ENCODE measurements at places on chromosomes 2 and 18.

DNA sequence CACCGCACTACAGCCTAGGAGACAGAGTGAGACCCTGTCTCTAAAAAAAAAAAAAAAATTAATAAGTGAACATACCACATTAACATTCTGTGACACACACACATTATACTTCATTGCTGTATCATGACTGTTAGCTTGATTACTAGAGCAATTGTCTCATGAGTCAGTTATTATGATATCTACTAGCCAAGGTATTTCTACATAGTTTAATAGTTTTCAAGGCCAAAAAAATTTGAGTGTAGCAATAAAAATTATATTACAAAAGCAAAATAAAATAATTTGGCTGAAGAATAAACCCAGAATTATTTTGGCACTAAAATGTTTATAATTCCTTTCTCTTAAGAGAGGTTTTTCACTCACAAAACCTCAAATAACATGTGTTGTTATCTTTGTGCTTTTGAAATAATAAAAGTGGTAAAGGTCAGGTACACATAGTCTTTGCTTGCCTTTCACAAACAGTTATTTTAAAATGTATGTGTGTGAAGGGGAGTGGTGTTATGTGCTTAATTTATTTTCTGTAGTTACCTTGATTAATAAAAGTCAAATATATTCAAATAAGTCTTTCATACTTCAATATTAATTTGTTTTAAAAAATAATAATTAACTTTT lies 136.9 kb upstream of the SPOPL start:
- DNase-seq: no peak

DNA sequence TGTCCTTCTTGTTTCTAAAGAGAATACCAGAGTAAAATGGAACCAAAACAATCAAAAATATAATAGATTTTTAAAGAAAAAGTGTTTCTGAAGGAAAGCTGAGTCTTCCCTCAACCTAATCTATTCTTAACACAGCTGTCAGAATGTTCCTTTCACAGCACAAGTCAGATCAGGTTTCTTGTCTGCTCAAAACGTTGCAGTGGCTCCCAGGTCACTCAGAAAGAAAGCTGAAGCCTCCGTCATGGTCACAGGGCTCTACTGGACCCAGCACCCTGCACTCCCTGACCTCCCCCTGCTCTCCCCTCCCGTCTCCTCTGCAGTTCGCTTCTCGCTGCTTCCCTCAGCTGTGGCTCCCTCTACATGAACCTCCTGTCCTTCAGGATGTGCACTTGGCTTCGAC lies 90.7 kb upstream of the PTPRM start:
- no peak for DNase-seq

GRCh38 chr2:217834057-217834620 lies 168.7 kb downstream of the TNS1 start:
- no peak for DNase-seq

DNA sequence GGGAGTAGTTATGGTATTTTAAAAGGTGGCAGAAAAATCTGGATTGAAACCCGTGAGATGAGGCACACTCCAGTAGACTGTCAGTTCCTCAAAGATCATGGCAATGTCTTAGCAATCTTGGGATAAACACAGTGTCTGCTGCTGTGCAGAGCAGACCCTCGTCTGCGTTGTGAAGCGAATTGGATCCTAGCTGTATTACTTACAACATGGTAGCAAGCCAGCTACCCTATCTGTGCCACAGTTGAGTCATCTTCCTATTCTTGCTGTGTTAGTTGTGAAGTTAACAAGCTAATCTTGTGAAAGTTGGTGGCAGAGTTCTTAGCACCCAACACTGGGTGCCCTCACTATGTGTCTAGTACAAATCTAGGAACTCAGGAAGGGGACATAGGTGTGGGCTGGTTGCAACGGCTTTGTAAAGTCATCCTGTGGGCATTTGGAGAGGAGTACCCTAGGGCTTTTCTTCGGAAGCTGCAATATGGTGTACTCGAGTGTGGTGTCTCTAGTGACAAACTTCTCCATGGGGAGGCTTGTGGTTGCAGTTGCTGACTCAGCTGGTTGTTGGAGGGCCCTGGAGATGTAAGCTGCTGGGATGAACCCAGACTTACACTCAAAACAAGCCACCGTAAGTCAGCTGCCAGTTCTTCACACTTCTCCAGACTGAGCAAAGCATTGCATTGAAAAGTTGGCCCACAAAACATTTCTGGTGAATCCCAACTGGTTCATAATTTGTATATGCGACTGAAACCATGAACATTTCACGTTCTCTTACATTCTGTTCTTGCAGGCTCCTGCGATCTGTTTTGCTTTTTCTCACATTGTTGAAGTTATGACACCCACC lies 61.5 kb downstream of the ADCYAP1 start:
- peak; percentile 34 for DNase-seq

DNA sequence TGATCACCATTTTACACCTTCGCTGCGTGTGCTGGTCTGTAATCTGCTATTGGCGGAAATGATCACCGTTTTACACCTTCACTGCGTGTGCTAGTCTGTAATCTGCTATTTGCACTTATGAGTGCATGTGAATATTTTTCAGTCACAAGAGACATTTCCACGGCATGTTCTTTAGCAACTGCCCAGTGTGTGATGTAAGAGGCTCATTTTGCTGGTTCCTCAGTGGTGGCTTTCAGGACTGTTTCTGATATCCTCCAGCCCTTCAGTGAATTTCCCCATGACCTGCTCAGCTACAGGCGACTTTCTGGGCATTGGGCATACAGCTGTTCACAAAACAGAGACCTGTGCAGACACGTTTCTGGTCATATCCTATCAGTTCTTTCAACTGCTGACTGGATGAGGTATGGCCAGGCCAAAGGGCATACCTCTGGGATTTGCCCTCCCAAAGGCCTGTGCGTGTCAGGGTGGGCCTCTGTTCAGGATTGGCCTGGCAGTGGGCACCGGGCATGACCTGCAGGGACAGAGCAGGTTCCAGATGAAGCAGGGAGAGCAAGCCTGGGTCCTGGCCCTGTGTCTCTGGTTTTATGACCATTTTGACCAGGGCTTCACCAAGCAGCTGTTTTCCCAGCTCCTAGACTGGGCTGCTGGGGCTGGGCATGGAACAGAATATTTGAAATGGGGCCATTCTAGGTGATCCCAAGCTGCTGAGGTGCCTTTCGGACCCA lies 521 bp upstream of the PROM2 start:
- DNase-seq: no peak

DNA sequence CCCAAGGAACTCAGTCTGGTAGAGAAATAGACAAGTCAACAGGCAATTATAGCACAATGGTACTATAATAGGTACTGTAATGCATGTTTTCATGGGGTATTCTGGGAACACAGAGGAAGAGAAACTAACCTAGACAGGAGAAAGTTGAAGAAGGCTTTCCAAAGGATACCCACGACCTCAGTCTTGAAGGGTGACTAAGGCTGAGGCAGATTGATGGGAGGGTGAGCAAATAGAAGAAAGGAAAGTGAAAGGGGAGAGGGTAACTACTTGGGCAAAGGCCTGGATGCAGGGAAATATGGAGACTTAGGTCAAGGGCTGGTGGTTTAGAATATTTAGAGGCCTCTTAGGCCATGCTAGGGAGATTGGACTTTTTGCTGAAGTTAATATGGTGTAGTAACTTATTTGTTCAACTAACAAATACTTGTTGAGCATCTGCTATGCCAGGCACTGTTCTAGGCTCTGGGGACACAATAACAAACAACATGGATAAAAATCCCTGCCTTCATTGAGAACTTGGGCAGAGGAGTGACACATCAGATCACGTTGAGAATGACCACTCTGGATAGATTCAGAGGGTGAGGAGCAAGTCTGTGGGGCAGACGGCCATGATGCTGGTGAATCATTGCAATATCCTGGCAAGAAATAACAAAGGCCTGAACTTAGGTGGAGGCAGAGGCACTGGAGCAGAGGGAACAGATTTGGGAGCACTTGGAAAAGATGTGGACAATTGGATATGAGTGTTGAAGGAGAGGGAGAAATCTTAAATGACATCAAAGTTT lies 56.4 kb downstream of the PLB1 start:
- DNase-seq: no peak

Measured in CMK (cell line).